ENCODE measurements at places on chromosomes 6 and 20. TPM values are rescaled to one million over a fixed set of nuclear protein-coding genes. Genes with fewer than 3 reads are reported as not detected.

DNA sequence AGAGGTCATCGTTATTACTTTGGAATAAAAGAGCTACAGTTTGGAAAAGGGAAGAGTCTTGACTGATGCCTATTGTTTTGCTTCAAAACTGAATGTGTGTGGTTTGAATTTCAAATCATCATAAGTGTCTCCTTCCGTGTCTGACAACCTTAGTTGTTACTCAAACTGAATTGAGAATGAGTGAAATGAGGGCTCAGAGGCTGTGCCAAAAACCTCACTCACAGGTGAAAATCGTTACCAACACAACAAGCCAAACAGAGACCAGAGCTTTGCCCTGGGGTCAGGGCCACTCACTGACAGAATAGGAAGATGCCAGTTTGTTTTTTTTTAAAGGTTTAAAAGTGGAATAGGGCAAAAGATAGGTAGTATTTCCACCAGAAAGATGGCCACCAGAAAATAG, 15.2 kb upstream of the SIRT5 start:
- no peak for DNase-seq

DNA sequence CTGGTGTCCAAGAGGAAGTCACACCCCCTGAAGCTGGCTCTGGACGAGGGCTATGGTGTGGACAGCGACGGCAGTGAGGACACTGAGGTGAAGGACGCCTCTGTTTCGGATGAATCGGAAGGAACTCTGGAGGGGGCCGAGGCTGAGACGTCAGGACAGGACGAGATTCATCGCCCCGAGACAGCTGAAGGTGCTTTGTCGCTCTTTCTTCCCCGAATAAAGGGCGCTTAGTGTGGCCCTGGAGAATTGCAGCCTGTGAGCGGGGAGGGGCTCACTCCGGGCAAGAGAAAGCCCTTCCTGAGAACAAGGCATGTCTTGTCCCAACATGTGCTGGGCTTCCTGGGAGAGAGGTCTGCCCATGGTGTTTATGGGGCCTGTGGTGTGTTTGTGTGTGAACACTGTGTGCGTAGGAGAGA, 41.4 kb downstream of the MYT1 start:
- DNase-seq = no peak

- DNase-seq = no peak
Measured at GRCh38 chr6:129364037-129364436, 345.9 kb downstream of the ARHGAP18 start.

- no peak for DNase-seq
Measured at GRCh38 chr6:129105793-129106192, 222.9 kb downstream of the LAMA2 start.

DNA sequence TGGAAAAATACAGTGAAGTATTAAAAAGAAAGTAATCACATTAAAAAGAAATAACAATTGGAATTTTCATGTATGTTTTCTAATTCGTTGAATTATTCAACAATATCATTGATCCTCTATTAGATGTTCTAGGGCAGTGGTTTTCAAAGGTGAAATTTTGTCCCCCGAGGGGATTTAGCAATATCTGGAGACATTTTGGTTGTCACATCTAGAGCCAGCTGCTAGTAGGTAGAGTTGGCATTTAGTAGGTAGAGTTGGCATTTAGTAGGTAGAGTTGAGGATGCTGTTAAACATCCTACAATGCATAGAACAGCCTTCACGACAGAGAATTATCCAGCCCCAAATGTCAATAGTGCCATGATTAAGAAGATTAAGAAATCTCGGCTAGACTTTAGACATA, 173.7 kb downstream of the BCAS1 start:
- DNase-seq = no peak

DNA sequence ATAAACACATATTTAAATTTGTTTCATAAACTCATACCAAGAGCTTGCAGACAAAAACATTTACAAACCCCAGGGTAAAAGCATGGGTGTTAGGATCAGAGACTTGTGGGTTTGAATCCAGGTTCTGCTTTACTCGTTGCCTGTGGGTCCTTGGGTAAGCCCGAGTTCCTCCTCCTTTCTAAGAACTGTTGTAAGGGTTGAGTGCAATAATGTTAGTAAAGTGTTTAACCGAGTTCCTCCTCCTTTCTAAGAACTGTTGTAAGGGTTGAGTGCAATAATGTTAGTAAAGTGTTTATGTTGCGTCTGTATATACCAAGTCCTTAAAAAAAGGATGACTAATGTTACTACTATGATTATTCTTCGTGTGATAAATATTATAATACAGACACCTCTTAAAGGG, 18.7 kb downstream of the CCDC170 start:
- no peak for DNase-seq

GRCh38 chr6:107458672-107459282, 587 bp downstream of the PDSS2 start:
- no peak for DNase-seq

- DNase-seq = no peak
Measured at GRCh38 chr6:75155631-75156030, 50.2 kb downstream of the COL12A1 start.

GRCh38 chr6:13375360-13375878, 47.1 kb upstream of the TBC1D7 start:
- no peak for DNase-seq

- peak; percentile 39 for DNase-seq
Measured at GRCh38 chr6:45657226-45657625, 279.5 kb upstream of the SUPT3H start.

DNA sequence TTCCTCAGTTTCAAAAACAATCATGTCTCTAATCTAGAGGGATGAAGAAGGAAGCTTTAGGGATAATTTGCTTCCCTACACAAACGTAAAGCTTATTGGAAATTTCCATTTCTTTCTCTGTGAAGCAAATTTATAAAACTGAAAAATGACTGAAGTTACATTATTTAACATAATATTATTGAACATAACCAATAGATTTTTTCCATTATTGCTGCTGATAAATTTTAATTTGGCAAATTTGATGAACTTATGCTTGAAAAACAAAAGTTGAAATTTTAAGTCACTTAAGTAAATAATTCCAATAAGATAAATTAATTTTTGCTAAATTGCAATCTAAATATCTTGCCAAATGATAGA, 140.9 kb downstream of the GMDS start:
- no peak for DNase-seq

DNA sequence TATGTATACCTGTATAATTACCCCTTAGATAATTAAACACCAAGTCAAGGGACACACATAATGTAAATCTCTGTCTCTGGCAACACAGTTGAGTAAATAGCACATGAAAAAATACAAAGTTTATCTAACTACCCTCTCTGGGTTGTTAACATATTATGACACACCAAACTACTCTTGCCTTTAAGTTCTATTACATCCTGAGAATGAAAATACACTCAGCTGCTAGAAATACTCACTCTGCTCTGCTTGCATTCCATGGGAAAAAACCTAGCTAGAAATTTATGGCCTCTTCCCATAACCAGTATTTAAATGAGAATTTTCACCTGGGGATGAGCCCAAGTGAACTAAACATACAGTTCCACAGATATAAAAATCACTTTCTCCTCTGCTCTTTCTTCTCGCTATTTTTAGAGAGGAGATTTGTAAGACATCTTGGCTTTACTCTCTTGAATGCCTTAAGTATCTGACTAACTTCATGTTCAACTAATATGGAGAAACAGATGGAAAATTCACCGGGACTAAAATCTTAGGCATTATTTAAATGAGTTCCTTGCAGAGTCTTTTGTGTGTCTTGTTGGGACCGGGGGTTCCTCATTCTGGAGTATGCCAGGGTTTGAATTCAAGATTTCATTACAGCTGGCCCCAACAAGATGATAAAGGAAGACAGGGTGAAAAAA, 140.9 kb downstream of the GJA10 start:
- DNase-seq = no peak

MYCT1 gene
- 0.02 TPM for polyA plus RNA-seq

NR2E1 gene
- polyA plus RNA-seq = not detected

SNX14 gene
- polyA plus RNA-seq = 65.4 TPM

KIF6 gene
- polyA plus RNA-seq = 0.56 TPM

SGK2 gene
- polyA plus RNA-seq = 0.47 TPM

BTNL2 gene
- not detected for polyA plus RNA-seq

Measured in BJ (cell line).